ENCODE measurements at places on chromosomes 2 and 18. TPM values are rescaled to one million over a fixed set of nuclear protein-coding genes. Genes with fewer than 3 reads are reported as not detected.
A peak's percentile ranks its signal among the peaks of the same experiment; 100 is the strongest.

Gene FIGLA
- total RNA-seq, result not detected

GRCh38 chr2:47558116-47558767 lies 155.3 kb downstream of the MSH2 start:
- no peaks in the 10 kb centered on the region for H3K36me3 ChIP-seq
- no peak overlapping the region for H3K4me3 ChIP-seq
- H3K27me3 ChIP-seq, result peaks cover 2% of the 10 kb centered on the region
- no peak for DNase-seq
- H3K4me1 ChIP-seq, result no peaks in the 10 kb centered on the region

Gene SIX2
- total RNA-seq, result not detected

- H3K27me3 ChIP-seq, result no peaks in the 10 kb centered on the region
- no peak for DNase-seq
- no peaks in the 10 kb centered on the region for H3K4me1 ChIP-seq
- no peak overlapping the region for H3K27ac ChIP-seq
- no peaks in the 10 kb centered on the region for H3K36me3 ChIP-seq
- no peak overlapping the region for H3K4me3 ChIP-seq
Observed at GRCh38 chr2:10771786-10772185, 40.8 kb downstream of the PDIA6 start.

Gene RALB
- total RNA-seq, result 19.3 TPM

Gene GPR45
- not detected for total RNA-seq

GRCh38 chr2:8475349-8476031 lies 206.4 kb upstream of the ID2 start:
- H3K27me3 ChIP-seq, result no peaks in the 10 kb centered on the region
- DNase-seq, result peak; percentile 72
- H3K27ac ChIP-seq, result peak overlapping the region; percentile 66
- H3K36me3 ChIP-seq, result no peaks in the 10 kb centered on the region
- H3K4me1 ChIP-seq, result peaks cover 63% of the 10 kb centered on the region
- no peak overlapping the region for H3K4me3 ChIP-seq

DNA sequence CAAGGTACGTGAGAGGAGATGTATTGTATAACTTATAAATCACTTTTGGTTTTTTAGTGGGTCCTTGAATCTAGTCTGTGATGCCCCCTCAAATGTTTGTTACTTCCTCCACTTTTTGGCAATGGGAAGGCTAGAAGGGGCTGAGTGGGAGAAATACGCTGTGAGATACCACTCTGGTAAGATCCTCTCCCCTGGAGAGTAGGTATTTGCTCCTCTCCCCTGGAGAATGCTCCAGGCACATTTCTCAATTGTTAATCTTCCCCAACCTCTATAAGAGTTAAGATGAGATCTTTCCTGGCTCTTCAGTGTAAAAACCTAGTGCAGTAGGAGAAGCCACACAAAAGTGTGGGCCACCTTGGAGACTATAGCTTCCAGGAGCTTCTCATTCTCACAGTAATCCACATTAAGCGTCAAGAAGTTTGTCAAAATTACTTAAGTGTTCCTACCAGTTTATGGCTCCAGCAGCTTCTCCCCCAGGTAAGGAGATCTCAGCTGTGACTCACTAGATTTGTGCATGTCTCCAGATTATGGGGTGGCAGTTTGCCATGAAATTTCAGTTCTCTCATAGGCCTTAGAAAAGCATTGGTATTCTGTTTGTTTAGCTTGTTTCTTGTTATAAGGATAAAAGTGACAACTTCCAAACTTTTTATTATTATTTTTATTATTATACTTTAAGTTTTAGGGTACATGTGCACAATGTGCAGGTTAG lies 182.6 kb downstream of the FSIP2 start:
- H3K4me1 ChIP-seq, result no peaks in the 10 kb centered on the region
- H3K27me3 ChIP-seq, result no peaks in the 10 kb centered on the region
- H3K36me3 ChIP-seq, result no peaks in the 10 kb centered on the region
- no peak for DNase-seq
- H3K27ac ChIP-seq, result no peak overlapping the region
- H3K4me3 ChIP-seq, result no peak overlapping the region

- H3K27ac ChIP-seq, result no peak overlapping the region
- H3K27me3 ChIP-seq, result peaks cover 3% of the 10 kb centered on the region
- no peak for DNase-seq
Observed at GRCh38 chr2:15117409-15118050, 443.6 kb downstream of the NBAS start.

Gene CHRNA1
- total RNA-seq, result not detected

GRCh38 chr2:7961550-7961949 lies 720.3 kb upstream of the ID2 start:
- H3K4me1 ChIP-seq, result no peaks in the 10 kb centered on the region
- H3K27me3 ChIP-seq, result no peaks in the 10 kb centered on the region
- no peak overlapping the region for H3K27ac ChIP-seq
- H3K36me3 ChIP-seq, result no peaks in the 10 kb centered on the region

DNA sequence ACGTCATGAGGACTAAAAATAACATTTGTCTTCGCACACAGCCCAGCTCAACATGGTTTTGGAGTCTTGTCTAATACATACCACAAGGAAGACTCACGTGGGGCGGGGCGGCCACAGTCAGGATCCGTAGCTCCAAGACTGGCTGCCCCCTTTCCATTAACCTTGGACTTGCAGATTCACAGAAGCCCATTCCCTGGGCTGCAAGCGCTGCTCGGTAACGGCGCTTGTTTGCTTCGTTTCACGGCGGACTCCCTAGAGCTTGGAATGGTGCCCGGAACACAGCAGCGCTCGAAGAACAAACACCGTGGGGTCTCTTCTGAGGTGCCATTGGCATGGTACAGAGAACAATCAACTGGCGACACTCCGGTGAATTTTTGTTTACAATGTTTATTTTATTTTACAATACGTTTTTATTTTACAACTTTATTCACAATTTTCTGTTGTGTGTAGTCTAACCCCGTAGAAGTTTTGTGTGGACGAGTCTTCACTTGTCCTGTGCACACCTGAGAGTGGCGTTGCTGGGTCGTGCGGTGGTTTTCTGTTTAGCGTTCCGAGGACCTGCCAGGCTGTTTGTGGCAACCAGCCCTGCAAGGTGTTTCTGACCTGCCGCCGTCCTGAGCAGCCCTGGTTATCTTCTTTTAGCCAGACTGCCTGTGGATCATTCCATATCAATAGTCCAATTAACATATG lies 126.5 kb downstream of the GALR1 start:
- no peak overlapping the region for H3K4me3 ChIP-seq
- H3K36me3 ChIP-seq, result no peaks in the 10 kb centered on the region
- H3K4me1 ChIP-seq, result no peaks in the 10 kb centered on the region
- H3K27ac ChIP-seq, result no peak overlapping the region

DNA sequence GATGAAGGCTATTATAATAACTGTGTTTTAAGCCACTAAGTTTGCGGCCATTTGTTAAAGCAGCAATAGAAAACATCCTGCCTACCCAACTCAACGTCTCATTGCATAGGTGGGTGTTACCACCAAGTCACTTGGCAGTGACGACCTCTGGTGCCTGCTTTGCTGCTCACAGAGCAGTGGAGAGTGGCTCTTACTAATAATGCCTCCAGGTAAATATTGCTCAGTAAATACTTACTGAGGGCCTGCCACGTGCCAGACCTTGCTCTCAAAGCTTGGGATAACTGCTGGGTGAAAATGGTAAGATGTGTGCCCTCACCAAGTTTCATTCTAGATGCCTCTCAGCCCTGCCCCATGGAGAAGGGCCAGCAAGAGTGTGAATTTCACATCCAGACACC lies 27.7 kb downstream of the ITGA6 start:
- H3K4me3 ChIP-seq, result no peak overlapping the region
- no peak for DNase-seq
- H3K27me3 ChIP-seq, result no peaks in the 10 kb centered on the region
- H3K27ac ChIP-seq, result no peak overlapping the region
- peaks cover 77% of the 10 kb centered on the region for H3K4me1 ChIP-seq

Gene ABCG8
- total RNA-seq, result not detected

GRCh38 chr2:133240491-133241223 lies 327.6 kb downstream of the NCKAP5 start:
- H3K27ac ChIP-seq, result no peak overlapping the region
- no peaks in the 10 kb centered on the region for H3K27me3 ChIP-seq
- DNase-seq, result no peak
- no peaks in the 10 kb centered on the region for H3K4me1 ChIP-seq
- H3K36me3 ChIP-seq, result no peaks in the 10 kb centered on the region
- H3K4me3 ChIP-seq, result no peak overlapping the region

DNA sequence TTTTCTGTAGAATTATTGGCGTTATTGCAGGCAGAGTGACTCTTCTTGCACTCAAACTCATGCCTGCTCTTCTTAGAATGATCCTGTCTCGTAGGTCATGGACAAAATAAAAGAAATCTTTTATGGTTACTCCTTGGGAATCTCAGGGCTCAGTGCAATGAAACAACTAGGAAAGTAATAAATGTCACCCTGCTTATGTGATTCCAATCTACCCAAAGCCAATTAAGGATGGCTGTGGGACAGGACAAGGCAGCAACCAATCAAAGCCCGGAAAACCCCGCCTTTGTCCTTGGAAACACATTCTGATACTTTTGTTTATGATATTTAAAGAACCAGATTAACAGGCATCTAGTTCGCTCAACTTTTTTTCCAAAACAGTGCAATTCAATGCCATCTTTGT lies 53.0 kb downstream of the GRB14 start:
- no peak overlapping the region for H3K27ac ChIP-seq
- H3K4me1 ChIP-seq, result no peaks in the 10 kb centered on the region
- DNase-seq, result no peak
- H3K4me3 ChIP-seq, result no peak overlapping the region
- no peaks in the 10 kb centered on the region for H3K36me3 ChIP-seq

DNA sequence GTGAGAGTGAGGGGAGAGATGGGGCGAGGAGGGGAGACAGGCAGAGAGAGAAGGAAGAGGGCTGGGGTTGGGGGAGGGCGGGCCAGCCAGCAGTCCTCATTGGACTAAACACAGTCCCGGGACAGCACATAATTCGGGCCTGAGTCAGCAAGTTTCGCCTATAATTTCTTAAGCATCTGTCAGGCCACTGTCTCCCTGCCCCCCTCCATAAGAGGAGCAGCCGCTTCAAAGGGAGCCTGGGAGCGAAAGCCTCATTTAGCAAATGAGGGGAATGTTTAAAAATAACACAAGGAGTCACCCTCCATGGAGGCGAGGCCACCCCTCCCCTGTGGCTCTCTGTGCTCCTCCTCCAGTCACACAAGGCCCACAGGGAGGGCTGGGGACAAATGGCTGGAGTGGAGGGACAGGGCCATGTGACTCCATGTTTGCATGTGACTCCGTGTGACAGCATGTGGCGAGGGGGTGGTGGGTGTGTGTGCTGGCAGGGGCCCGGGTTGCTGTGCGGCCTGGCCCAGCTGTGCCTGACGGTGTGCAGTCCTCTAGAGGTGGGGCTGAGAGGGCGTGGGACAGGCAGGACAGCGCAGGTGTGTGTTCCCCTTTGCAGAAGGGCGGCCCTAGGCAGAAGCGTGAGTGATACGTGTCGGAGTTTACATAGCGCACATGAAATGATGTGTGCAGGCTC lies 162.4 kb downstream of the CELF4 start:
- H3K27ac ChIP-seq, result no peak overlapping the region
- H3K4me1 ChIP-seq, result peaks cover 2% of the 10 kb centered on the region
- no peak overlapping the region for H3K4me3 ChIP-seq
- DNase-seq, result no peak
- no peaks in the 10 kb centered on the region for H3K27me3 ChIP-seq

DNA sequence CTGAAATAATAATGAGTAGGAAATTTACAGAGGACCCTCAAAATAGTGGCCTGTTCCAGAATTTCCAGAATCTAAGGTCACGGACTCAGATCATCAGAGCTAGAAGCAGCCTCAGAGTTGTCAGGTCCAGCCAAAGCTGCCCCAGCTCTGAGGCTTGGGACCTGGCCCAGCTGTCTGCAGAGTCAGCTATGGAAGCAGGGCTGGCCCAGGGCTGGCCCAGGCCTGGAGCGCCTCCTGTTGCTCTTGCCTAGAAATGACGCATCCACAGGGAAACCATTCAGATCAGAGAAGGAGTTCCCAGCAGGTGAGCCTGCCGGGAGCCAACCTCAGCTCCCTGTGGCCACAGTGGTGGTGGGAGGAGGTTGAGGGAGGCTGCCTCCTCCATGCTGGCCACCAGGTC lies 106.7 kb upstream of the ARL4C start:
- H3K4me3 ChIP-seq, result no peak overlapping the region
- H3K27ac ChIP-seq, result no peak overlapping the region
- H3K36me3 ChIP-seq, result no peaks in the 10 kb centered on the region
- no peaks in the 10 kb centered on the region for H3K4me1 ChIP-seq
- DNase-seq, result no peak
- peaks cover 11% of the 10 kb centered on the region for H3K27me3 ChIP-seq

Gene CELF4
- total RNA-seq, result not detected

Gene TNFRSF11A
- total RNA-seq, result 3.1 TPM

GRCh38 chr18:63210521-63210920 lies 109.0 kb downstream of the BCL2 start:
- peak overlapping the region; percentile 82 for H3K27ac ChIP-seq
- peaks cover 95% of the 10 kb centered on the region for H3K4me1 ChIP-seq
- peak overlapping the region; percentile 63 for H3K4me3 ChIP-seq
- H3K27me3 ChIP-seq, result no peaks in the 10 kb centered on the region
- peaks cover 14% of the 10 kb centered on the region for H3K36me3 ChIP-seq

Gene SH3RF3
- total RNA-seq, result 2.0 TPM

DNA sequence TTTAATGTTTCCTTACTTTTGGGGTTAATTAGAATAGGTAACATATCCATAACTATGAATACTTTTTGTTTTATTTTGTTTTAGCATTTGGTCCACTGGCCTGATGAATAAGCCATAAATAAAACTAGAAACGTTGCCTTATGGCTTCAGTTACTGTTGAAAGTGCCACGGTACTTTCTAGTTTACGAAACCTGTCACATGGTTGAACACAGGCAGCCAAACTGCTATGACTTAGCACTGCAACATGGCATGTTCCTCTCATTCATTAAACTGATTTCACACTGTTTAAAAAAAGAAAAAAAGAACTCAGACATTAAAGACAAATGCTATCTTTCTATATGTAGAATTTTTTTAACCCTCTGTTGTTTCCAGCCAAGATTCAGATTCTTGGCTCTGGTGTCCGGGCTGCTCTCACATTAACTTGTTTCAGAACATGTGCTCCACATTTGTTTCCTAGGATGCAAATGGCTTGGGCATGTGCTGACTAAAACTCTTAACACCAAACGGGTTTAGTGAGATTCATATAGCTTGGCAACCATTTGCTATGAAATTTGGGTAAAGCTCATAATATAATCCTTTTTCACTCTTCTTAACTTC lies 323.9 kb upstream of the RND3 start:
- H3K4me3 ChIP-seq, result no peak overlapping the region
- H3K27me3 ChIP-seq, result no peaks in the 10 kb centered on the region
- no peak overlapping the region for H3K27ac ChIP-seq
- H3K4me1 ChIP-seq, result no peaks in the 10 kb centered on the region
- DNase-seq, result no peak
- H3K36me3 ChIP-seq, result no peaks in the 10 kb centered on the region

- DNase-seq, result no peak
- no peaks in the 10 kb centered on the region for H3K4me1 ChIP-seq
- H3K27me3 ChIP-seq, result peaks cover 1% of the 10 kb centered on the region
- no peak overlapping the region for H3K27ac ChIP-seq
- no peak overlapping the region for H3K4me3 ChIP-seq
Observed at GRCh38 chr2:238891457-238892203, 43.7 kb downstream of the TWIST2 start.
